ENCODE measurements at places on chromosomes 2 and 18.

GRCh38 chr2:71499691-71500090 lies 46.3 kb downstream of the DYSF start:
- no peak for DNase-seq

GRCh38 chr2:121128741-121129659 lies 156.0 kb downstream of the TFCP2L1 start:
- DNase-seq = peak; percentile 82

DNA sequence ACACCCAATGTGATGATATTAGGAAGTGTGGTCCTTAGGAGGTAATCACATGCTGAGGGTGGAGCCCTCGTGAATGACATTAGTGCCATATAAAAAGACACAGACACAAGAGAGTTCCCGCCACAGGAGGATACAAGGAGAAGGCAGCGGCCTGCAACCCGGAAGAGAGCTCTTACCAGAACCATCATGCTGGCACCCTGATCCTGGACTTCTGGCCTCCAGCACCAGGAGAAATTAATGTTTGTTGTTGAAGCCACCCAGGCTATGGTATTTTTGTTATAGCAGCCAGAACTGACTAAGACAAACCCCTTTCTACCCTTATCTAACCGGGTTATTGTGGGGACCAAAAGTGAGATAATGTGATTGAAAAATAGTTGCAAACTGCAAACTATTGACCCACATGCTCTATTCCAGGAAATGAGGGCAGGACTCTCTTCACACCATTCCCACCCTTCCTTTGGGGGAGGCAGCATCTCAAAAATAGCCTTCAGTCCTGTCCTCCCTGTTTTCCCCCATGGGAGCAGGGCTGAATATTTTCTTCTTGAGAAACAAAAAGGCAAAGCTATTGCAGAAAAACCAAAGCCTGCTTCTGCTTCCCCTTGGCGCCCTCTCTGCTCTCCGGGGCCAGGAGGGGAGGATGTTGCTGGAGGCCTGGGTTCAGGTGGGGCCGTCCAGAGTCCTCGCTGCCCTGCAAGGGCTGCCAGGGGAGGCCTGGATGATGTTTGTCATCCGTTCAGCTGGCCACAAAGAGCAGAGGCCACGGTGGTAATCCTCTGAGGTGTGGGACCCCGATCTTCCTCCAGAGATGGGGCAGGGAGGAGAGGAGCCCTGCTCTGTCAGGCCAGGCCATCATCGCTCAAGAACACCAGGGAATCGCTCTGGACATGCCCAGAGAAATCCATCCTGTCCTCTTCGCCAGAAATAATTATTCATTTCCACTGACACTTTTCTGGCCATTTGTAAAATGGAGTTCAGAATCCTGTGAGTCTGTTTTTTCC lies 73.8 kb upstream of the HAAO start:
- DNase-seq = no peak

- DNase-seq = peak; percentile 29
Measured at GRCh38 chr2:71535526-71535925, 82.2 kb downstream of the DYSF start.

GRCh38 chr2:218576854-218577253 lies 8.2 kb downstream of the CNOT9 start:
- no peak for DNase-seq

DNA sequence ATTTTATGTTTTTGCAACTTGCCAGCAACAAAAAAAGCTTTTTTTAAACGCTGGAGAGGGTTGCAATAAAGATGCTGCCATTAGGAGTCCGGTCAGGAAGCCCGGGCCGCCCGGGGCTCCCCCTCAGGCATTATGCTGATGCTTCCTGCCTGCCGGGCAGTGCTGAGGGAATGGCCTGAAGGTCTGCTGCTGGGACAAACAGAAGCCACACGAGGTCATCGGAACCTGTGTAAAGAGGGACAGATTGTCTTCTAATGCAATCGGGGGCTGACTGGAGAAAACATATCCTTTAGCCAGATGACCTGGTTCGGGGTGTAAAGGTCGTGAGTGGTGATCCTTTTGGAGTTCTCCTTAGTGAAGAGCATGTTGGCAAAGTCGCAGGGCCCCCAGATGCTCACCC lies 2.3 kb downstream of the IMPA2 start:
- peak; percentile 77 for DNase-seq

GRCh38 chr2:30647752-30648457 lies 159.3 kb downstream of the CAPN13 start:
- no peak for DNase-seq

- DNase-seq = no peak
Measured at GRCh38 chr18:63326011-63326410, 6.4 kb upstream of the BCL2 start.

- no peak for DNase-seq
Measured at GRCh38 chr2:211674715-211675114, 863.9 kb downstream of the ERBB4 start.

GRCh38 chr2:106830191-106830590 lies 55.8 kb downstream of the ST6GAL2 start:
- no peak for DNase-seq

DNA sequence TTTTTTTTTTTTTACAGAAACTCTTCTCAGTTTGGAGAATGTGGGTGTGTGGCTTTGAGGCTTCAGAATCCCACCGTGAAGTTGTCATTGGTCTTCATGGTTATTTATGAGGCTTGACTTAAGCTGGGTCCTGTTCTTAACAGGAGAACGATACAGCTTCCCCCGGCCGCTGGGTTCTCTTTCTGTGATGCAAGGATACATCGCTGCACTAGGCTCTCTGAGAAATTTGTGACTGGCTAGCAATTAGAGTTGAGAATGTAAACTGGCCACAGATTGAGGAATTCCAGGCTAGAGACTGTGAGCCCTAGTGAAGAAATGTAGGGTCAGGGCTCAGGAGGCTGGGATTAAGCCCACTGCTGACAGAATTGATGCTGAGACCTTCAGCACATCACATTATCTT lies 29.8 kb downstream of the MGAT5 start:
- peak; percentile 71 for DNase-seq

Measured in islet precursor cell (in vitro differentiated cells).